Left cardiac atrium (tissue), 4 donors: ENCODE measurements at places on chromosomes 1 and 21.

DNA sequence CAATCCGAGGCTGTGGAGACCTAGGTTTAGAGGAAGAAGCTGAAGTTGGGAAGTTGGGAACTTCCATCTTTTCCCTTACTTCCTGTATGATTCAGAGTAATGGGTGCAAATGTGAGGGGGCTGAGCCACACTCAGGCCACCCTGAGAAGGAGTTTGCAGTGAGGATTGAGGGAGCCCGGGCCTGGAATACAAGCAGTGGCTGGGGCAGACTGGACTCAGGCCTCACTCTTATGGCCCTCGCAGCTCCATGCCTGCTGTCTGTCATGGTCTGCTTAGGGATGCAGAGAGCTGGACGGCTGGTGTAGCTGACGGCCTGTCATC is 73.7 kb upstream of the RAB4A start:
- no peak for DNase-seq

DNA sequence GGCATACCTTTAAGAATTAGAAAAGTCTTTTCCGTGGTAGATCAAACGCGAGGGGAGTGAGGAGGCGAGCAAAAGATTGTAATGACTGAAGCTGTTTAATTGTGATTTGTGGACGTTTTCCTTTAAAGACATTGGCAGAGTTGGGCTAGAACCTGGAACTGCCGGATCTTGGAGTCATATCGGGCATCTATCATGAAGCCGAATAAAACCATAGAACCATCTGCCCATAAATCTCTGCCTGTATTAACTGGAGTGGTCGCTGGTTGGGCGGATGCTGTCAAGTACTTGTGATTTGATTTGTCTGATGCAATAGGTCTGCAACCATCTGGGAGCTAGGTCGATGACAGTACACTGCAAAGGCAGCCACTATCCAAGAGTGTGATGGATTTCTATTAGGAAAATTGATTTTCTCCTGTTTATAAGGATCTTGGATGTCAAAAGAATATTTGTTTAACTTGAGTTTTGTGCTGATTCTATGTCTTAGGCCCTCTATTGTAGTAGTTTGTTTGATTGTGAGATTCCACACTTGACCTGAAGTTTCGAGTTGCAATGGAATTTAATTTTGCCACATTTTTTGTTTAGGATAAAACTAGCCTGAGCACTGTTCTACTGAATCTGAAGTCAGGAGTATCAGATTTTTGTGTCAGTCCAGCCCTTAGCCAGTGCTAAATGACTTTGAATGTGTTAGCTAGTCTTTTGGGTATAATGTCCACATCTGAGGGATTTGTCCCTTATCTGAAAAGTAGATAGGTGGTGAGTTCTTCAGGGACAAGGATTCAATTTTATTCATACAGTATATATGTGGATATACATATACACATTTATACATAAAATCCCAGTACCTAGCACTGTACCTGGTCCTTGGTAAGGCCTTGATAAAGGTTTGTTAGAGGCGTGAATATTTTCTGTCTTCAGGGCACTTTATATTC is 1.2 kb downstream of the SARS1 start:
- peak; percentile 39 for DNase-seq

- no peak for DNase-seq
These were observed 25.8 kb upstream of the LRRN2 start for GRCh38 chr1:204711103-204711946.

DNA sequence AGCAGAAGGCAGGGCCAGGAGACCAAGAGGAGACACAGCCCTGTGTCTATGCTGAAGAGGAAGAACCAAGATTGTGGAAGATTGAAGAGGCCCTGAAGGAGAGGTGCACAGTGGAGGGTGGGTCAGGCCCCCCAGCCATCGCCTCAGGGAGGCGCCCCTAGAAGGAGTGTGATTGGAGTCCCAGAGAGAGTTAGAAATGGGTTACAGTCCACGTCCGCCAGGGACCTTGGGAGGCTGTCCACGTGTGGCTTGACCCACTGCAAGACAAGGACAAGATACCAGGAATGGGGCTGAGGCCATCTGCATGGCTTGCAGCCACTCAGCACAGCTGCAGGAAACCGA is 375.1 kb downstream of the NPHP4 start:
- DNase-seq: no peak

GRCh38 chr1:1758692-1759455 is 19.4 kb downstream of the NADK start:
- DNase-seq: peak; percentile 16

DNA sequence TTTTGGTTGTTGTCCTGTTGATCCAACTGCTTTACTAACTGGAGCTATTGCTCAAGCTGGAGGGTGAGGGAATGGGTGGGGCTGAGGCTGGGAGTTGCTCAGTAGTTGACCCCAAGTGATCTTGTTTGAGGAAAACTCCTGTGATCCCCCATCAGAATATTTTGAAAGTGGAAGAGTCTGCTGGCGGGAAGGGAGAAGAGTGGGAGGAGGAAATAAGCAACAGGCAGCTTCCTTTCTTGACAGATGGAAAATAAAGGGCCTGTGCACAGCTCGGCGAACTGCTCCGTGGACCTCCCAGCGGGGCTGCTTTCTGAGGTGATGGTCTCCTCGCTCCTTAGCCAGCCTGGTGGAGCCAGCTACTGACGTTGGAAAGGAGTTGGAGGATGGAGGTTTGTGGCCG is 199.1 kb upstream of the LMO4 start:
- DNase-seq: peak; percentile 52

- peak; percentile 79 for DNase-seq
These were observed at the start of gene DHRS3 for GRCh38 chr1:12617901-12618660. Gene DHRS3 (minus strand): TSS chr1:12618210. CDS start chr1:12617348, 862 bp downstream.

- no peak for DNase-seq
These were observed 53.2 kb upstream of the RAVER2 start for GRCh38 chr1:64691626-64692025.

DNA sequence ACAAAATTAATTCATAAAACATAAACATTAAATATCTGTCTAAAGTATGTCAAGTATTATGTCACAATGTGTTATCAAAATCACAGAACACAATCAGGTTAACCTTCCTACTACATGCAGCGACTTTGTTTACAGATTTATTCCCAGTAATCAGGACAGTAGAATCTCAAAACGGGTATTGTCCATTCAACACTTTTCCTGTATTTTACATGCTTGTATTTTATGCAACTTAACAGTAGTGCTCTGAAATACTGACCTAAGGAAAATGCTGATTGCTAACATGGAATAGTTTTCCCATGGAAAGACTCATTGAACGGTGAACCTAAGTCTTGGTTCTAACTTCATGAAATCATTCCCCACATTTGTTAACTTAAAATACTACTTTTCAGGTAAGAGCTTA is 2.3 kb downstream of the SERBP1 start:
- DNase-seq: no peak

DNA sequence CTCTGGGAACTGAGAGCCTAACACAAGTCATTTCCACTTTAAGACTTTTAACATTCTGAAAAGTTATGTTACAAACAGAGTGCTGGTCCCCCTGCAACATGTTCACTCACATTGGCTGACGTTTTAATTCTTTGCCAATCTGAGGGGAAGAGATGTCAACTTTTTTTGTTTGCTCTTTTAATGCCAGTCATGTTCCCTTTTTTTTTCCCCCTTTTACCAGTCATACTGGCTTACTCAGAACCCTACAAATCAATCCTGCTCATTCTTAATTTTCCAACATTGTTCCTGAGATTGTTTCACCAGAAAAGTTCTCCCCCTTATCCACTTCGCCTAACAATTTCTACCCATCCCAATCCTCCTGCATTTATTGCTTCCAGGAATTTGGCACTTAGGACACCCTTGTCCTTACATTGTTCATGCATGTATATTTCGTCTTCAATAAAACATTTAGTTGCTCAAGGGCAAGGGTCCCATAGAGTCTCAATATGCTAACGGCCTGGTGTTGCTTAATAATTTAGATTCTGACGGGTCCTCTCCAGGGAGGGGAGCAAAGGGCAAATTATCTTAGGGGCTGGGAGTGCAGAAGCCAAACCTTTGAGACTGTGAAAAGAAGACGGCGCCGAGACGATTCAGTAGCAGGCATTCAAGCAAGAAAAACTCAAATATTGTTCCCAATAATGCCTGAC is 624 bp upstream of the CR1L start:
- DNase-seq: no peak

DNA sequence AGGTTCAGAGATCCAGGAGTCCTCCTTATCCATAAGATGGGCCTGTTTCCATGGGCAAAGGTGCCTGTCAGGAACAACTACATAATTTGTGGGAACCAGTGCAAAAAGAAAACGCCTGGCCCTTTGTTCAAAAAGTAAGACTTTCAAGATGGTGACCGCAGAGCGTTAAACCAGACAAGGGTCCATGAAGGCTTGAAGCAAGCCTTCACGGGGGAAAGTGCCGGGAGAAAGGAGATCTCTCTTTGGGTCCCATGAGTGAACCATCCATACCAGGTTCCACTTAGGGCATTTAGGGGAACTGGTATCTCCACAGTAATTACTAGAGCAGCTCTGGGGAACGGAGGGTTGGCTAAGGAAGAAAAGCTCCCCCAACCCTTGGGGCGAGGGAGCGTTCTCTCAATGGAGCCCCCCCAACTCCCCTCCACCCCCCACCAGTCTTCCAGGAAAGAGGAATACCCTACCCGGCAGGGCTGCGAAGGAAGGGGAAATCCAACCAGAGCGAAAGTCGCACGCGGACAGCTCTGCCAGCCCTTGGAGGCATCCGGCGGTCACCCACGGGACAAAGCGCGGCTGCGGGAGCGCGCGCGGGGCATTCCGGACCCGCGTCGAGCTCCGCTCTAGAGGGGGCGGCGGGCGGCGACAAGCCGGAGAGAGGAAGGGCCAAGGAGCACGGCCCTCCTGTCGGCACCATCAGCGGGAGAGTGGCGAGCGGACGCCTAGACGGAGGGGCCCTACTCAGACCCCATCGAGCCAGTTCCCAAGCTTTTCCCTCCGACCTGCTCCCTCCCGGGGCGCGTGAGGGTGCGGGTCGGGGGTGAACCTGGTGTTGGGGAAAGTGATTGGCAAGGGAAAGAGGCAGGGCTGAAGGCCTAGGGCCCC is 687 bp upstream of the RASSF5 start:
- DNase-seq: no peak

DNA sequence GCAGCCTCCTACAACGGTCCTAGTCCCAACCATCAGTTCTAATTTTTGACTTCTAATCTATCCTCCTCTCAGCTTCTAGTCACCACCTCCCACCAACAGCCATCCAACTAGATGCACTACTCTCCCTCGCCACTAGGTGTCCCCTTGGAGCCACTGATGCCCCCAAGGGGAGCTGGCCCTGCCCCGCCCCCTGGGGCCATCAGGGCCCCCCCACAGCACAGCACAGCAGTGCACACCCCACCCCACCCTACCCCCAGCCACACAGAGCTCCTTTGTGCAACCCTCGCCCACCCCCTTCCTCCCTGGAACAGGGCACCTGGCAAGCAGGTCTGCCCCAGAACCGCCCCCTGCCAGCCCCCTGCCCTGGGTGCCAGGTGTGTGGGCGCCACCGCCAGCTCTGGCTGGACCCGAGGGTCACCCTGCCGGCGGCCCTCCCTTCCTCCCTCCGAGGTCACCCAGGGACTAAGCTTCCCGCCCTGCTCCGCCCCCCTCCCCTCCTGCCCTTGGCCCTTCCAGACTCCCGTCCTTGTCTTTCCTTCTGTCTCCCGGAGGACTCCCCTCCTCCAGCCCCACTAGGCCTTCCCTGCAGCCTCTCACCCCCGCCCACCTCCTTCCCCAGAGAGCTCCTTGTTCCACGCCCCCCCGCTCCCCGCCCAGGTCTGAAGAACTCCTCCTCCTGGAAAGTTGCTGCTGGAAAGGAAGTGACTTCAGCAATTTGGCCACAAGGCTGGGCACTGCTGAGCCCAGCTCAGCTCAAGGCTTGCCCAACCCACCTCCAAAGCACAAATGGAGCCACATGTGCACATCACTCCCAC is 47.0 kb downstream of the AHDC1 start:
- peak; percentile 96 for DNase-seq

GRCh38 chr1:60935599-60936110 is 146.7 kb upstream of the NFIA start:
- no peak for DNase-seq

GRCh38 chr1:206924592-206925105 is 2.9 kb upstream of the FCMR start:
- DNase-seq: no peak

- DNase-seq: no peak
These were observed 30.2 kb upstream of the MGST3 start for GRCh38 chr1:165600793-165601192.

GRCh38 chr1:40676501-40676900 is 11.0 kb upstream of the RIMS3 start:
- DNase-seq: no peak

DNA sequence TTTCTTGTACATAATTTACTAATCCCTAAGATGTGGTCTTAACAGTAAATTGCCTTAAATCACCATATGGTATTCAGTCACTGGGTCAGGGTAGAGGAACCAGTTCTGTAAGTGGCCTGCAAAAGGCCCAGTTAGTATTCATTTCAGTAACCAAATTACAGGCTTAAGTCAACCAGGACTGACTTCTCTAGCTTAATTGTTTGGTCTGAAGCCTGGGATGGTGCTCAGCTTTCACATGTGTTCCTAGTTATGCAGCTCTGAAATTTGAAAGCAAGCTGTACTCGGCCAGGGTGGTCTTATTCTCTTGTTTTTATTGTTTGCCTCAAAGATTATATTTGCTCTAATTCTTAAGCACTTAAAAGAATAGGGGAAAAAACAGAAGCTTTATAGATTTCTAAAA is 144.6 kb downstream of the MAGI3 start:
- no peak for DNase-seq

DNA sequence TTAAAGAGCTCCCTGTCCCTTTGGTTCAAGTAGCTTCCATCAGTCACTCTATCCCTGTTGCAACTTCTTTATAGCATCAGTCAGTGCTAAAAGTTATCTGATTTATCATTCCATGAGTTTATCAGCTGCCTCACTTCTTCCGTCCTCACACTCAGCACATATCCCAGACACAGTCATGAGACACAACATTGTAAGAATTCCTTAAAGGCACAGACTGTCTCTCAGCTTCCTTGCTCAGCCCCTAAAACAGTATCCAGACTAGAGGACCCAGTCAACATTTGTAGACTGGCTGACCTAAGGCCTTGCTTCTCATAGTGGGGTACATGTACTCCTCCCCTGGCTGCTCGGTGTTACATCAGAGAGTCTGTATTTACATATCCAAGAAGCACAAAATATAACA is 164.9 kb upstream of the ADGRL2 start:
- DNase-seq: no peak

DNA sequence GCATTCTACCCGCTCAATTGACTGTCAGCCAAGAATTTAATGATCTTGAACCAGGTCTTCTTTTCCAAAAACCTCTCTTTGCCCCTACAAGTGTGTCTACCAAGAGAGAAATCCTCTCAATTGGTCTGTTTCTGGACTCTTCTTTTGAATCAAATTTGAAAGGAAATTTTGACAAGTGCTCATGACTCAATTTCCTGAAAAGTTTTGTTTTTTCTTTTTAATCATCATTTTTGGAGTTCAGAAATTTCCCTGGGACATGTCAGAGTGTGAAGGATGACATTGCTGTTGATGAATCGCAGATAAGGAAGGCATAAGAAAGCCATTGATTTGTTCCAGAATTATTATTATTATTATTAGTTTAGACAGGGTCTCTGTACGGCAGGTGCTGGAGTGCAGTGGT is 88.2 kb upstream of the AKT3 start:
- DNase-seq: no peak
